NCI-H187 treated with DMSO at 0.1 percent for 48 hours (cell line): ENCODE measurements at places on chromosomes 1 and 21.

- DNase-seq: no peak
Observed at GRCh38 chr1:152783095-152783494, 3.0 kb upstream of the LCE1E start.

- DNase-seq: no peak
Observed at GRCh38 chr1:177632923-177633615, 336.8 kb downstream of the SEC16B start.

- DNase-seq: no peak
Observed at GRCh38 chr21:29130270-29130969, at the start of gene MAP3K7CL. TSS of gene MAP3K7CL (plus strand) at chr21:29130644. CDS start at chr21:29133345, 2,701 bp downstream.

- no peak for DNase-seq
Observed at GRCh38 chr1:57157818-57158603, 192.2 kb upstream of the C8B start.

GRCh38 chr1:71640998-71641397 is 560.2 kb upstream of the ZRANB2 start:
- DNase-seq: no peak

DNA sequence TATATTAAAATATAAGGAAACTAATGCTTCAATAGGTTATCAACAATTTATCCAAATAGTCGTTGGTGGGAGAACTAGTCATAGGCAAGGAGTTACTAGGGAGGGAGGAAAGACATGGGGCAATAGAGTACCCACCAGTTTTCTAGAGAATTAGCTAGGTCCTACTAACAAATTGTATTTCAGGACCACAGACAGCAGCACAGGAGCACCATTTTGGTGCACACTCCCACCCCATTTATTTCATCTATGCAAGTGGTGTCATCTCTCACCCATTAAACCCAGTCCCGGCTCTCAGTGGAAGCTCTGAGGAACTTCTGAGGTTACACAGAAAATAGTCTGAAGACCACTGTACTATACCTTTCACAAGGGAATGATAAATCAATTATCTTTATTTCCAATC is 89.0 kb upstream of the BCAR3 start:
- DNase-seq: no peak

DNA sequence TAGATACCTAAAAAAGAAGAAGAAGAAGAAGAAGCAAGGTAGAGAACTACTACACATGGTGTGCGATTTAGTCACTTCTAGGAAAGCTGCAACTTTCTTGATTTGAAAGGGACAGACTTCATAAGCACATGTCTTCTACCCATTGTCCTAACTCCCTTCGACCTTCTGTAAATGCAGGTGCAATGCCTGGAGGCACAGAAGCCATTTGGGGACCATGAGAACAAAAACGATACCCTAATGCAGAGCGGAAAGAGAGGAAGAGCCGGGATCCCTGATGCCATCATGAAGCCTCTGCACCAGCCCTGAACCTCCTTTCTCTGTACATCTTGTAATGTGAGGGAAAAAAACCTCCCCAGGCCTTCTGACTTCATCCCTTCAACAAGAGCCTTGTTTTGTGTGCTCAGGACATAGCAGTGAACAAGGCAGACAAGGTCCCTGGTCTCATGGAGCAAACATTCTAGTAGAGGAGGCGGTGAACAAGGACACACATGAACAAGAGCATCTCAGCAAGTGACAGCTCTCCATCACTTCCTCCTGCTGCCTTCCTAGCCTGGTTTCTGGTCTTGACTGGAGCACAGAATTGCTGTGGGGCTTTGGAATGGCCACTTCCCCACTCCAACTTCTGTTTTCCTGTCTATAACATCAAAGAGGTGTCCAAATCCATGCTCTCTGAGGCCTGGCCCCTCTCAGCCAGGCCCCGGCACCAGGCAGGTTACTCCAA is 5.5 kb upstream of the LAPTM5 start:
- DNase-seq: no peak

GRCh38 chr1:63817152-63817667 is 43.4 kb downstream of the ROR1 start:
- DNase-seq: no peak

- DNase-seq: no peak
Observed at GRCh38 chr1:33821291-33821690, 42.6 kb upstream of the HMGB4 start.

DNA sequence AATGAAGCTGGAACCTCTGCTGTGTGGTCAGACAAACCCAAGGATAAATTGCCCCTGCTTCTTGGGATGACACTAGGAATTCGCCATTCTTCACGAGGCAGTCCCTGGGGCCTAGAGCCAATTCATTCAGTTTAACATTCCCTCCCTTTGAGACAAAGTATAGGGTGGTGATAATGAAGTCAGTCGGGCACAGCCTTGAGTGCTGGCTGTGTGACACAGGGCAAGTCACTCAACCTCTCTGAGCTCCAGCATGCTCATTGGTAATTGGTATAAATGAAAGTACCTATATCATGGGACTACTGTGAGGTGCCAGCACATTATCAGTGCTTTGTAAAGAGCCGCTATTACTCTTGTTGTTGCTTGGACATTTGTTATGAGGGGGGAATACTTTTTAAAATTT is 64.9 kb upstream of the DIRAS3 start:
- no peak for DNase-seq

DNA sequence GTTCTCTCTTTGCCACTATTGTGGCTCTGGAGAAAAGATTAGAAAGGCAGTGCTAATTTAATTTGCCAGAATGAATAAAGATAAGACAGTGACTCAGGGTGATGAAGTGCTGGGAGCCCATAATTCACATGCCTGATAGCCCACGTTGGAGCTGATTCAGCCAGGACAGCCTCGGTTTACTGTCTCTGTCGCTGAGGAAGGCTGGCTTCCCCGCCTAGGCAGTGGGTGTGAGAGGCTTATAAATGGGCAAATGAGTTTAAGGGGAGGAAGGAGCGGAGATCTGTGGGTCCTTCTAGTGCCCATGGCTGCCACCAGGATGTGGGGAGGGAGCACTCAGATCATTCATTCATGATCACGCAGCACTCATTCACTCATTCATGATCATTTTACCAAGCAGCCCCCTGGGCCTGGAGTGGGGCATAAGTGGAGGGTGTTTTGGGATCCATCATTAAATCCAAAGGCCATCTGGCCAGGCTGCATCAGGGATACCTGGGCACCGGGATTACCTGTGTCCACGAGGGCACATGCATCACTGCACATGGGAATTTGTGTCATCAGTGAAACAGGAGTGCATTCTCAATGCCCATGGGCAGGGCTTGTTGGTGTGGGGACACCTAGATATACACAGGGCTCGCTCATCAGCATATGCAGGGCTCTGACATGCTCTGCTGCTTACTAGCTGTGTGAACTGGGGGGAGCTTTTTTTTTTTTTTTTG is 315.4 kb downstream of the MATN1 start:
- DNase-seq: no peak

DNA sequence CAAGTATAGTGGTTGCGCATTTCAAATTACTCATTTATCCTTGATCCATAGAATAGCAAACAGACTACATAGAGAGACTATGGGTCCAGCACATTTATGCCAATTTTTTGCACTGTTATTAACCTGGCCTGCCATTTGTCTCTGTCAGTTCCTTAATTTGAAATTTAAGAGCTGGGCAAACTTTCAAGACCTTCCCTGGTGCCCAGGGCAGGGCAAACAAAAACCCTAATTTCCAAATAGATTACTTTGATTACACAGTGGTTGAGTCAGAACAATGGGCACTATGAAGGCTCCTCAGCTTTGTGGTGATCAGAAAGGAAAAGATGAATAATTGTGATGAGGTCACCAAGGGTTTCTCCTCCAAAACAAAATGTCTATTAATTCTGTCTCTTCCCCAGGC is 80.6 kb downstream of the TNFSF18 start:
- no peak for DNase-seq

- no peak for DNase-seq
Observed at GRCh38 chr1:44425341-44426082, 20.5 kb downstream of the RNF220 start.

GRCh38 chr1:117564227-117565075 is 41.4 kb upstream of the TENT5C start:
- no peak for DNase-seq

GRCh38 chr1:102566182-102566581 is 542.1 kb downstream of the COL11A1 start:
- DNase-seq: no peak

- DNase-seq: no peak
Observed at GRCh38 chr1:106072909-106073600, 983.4 kb upstream of the PRMT6 start.

DNA sequence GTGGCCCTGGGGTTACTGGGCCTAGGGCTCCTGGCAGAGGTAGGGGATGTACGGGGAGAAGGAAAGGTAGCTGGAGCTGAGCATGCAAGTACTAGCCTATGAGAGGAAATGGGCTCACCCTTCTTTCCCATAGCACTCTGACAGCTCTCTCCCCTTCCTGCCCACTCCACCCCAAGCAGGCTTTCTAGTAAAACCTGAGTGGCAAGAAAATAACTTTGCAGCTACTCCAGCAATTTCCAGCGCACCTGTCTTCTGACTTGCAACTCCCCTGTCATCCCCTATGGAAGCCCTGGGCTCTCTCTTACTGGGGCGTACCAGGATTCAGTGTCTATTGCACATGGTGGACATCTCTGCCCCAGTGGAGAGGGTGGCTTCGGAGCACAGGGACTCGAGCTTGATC is 6.7 kb upstream of the IVL start:
- no peak for DNase-seq

DNA sequence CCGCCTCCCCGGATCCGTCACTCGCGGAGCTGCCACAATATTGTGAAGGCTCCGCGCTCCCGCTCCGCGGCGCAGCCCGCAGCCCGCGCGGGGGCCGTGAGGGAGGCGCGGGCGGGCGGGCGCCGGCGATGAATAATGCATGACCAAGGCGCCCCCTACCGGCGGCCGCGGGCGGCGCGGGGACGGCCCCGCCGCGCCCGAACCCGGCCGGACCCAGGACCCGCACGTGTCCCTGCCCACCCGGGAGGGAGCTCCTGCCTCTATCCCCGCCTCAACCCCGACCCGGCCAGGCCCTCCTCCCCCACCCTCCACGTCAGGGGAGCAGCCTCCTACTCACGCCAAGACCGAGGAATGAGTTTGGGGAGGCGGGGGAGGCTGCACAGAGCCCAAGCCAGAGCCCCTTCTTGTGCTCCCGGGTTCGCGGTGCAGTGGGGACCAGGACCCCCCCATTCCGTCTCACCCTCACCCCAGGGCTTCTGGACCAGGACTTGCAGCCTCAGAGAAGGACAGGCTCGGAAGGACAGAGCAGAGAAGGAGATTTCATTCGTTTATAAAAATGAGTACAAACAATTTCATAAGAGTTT is 70.8 kb upstream of the CASZ1 start:
- no peak for DNase-seq

- DNase-seq: no peak
Observed at GRCh38 chr1:218025454-218025853, 259.6 kb upstream of the RRP15 start.
